Left kidney (tissue), 8 donors: ENCODE measurements at places on chromosomes 16 and 17. TPM values are rescaled to one million over a fixed set of nuclear protein-coding genes. Genes with fewer than 3 reads are reported as not detected.
A peak's percentile ranks its signal among the peaks of the same experiment; 100 is the strongest.

Gene EVI2B
- 2.0 TPM for polyA plus RNA-seq

Gene NPTX1
- 1.00 TPM for polyA plus RNA-seq

GRCh38 chr17:58377093-58377601 is 25.1 kb upstream of the SUPT4H1 start:
- DNase-seq, result peak; percentile 53

DNA sequence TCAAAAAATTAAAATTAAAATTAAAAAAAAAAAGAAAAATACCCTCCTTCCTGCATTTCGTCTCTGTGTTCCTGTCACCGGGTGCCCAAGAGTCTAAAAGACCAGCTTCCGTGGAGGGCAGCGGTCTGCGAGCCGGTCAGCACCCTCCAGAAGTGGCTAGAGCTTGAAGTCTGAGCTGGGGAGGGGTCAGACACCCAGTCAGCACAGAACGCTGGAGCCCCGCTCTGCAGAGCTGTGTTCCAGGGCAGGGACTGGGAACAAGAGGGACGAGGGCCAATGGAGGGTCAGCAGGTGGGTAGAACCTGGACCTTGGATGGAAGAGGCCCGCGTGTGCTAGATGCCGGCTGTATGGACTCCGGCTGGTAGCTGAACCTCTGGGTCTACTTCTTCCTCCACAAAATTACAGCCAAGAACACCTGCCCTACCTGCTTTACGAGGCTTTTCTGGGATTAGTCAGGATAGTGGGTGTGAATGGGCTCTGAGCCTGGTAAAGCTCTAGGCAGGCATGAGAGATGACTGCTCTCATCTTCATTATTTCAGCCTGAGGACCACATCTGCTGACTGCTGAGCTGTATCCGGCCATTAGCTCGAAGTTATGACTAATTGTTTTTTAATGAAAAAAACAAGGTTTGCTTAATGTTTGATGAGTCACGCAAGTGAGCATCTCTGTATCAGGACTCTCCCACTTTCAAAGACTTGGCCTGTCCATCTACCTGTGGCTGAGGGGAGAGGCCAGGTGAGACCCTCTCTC is 5.9 kb downstream of the TRPV1 start:
- DNase-seq, result no peak

- no peak for DNase-seq
Observed at GRCh38 chr17:62854098-62854680, 46.1 kb upstream of the MARCHF10 start.

GRCh38 chr17:18017958-18018357 is 21.0 kb downstream of the ATPAF2 start:
- DNase-seq, result no peak

GRCh38 chr17:56598466-56598865 is 5.0 kb downstream of the NOG start:
- DNase-seq, result no peak

GRCh38 chr17:56290101-56290801 is 137.0 kb downstream of the ANKFN1 start:
- DNase-seq, result no peak

DNA sequence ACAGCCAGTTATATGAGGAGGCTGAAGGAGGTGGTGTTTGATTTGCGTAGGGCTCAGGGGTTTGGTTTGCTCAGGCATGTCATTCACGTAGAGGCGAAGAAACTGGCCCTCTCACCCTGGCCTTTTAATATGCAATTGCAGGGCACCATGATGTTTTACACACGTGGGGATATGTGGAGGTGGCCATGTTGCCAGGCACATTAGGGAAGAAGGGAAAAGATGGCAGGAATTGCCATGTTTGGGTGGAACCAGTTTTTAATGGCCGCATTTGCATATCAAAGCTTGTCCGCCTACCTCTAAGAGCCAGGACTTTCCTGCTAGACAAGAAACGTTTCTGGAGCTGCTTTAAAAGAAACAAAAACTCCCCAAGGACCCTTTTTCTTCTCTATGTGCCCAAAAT is 1483.7 kb upstream of the GOT2 start:
- DNase-seq, result no peak

GRCh38 chr16:26645614-26646013 is 421.1 kb upstream of the C16orf82 start:
- DNase-seq, result no peak

- no peak for DNase-seq
Observed at GRCh38 chr17:77478281-77478680, 337.5 kb downstream of the SEC14L1 start.
